Kidney (tissue), 22 donors: ENCODE measurements at places on chromosomes 11 and 22.

DNA sequence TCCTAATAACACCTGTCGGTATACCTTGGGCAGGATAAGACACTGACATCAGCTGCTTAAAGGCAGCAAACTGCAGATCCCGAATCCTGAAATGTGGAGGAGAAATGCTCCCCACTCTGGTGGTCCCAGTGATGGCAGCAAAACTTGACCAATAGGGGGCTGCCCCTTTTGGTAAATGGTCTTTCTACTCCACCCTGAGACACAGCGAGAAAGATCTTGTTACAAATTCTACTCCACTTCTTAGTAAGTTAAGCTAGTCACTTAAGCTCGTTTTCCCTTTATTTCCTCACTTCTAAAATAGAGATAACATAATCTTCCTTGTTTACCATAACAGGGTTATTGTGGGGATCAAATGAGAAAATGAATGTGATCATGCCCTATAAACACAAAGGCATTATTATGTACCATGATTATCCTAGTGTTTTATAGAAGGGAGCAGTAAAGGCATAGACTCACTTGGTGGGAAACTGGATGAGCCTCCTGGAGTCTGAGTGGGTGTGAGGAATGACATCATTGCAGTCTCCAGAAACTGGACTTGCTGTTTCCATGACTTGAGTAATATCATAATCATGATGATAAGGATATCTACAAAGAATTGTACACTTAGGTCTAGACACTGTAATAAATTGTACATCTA, 50.9 kb downstream of the ENDOD1 start:
- H3K36me3 ChIP-seq = no peaks in the 10 kb centered on the region
- H3K27ac ChIP-seq = no peak overlapping the region
- no peaks in the 10 kb centered on the region for H3K27me3 ChIP-seq
- H3K4me3 ChIP-seq = no peak overlapping the region

- no peaks in the 10 kb centered on the region for H3K36me3 ChIP-seq
- DNase-seq = no peak
- no peak overlapping the region for H3K4me3 ChIP-seq
- H3K27me3 ChIP-seq = no peaks in the 10 kb centered on the region
- H3K27ac ChIP-seq = no peak overlapping the region
Measured at GRCh38 chr22:49663311-49663711, 164.4 kb downstream of the BRD1 start.

DNA sequence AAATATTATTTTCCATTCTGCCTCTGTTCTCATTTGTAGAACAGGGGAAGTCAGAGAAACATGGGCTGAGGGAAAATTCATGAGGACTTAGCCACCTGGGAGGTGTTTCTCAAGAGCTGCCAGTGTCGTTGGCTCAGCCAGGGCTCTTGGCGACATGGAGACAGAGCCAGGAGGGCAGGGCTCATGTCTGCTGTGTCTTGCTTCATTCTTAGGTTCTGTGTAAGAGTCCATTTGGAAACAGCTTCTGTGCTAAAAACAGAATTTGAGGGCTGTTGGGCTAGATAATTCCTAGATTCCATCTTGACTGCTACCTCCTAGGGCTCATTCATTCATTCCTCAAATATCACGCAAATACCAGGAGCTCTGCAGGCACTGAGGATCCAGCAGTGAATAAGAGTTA, 15.1 kb upstream of the MRGPRX2 start:
- no peak for DNase-seq
- no peaks in the 10 kb centered on the region for H3K36me3 ChIP-seq
- H3K27me3 ChIP-seq = no peaks in the 10 kb centered on the region

DNA sequence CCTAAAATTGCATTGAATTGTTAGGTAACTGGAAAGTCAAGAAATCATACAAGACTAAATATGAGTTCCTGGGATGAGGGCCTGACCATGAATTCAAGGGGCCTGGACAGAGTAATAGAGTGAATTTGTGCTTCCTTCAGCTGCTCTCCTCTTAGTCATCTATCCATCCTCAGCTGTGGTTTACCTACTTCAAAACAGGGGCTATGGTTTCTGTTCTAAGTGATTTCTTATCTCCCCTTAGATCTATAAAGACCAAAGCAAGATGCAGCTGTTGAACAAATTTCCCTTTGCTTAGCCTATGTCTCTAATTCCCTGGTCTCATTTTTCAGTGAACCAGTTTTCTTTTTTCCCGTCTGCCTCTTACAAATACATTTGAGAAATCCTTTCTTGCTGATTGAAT, 428.5 kb downstream of the FAM181B start:
- H3K4me1 ChIP-seq = no peaks in the 10 kb centered on the region
- H3K4me3 ChIP-seq = no peak overlapping the region
- H3K27me3 ChIP-seq = no peaks in the 10 kb centered on the region
- no peak overlapping the region for H3K27ac ChIP-seq
- DNase-seq = no peak
- no peaks in the 10 kb centered on the region for H3K36me3 ChIP-seq

DNA sequence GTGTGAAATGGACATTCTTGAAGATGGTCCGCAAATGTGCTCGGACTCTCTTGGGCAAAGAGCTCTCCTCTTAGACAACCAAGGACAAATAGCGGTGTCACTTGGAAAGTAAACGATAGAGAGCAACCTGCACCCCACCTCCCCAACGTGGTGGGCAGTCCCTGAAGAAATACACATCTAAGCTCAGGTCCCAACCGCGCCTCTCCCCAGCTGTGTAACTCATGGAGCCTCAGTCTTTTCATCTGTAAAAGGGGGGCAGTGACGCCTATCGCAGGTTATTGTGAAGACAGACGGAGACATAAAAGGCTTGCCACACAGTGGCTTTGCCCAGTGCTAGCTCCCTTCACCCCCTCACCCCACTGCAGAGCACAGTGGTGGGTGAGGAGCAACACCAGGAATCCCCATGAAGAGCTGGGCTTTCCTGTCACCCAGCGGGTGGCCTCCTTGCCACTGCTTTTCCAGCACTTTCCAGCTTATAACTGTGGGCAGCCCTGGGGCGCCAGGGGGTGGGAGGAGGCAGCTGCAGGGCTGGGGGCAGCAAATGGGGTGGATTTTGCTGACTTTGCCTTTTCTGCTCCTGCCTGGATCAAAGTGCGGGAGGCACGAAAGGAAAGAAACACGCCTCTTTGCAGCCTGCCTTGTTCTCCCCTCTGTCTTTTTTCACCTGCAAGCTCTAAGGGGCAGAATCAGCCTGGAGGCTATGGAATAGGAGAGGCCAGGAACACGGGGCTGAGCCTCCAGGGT, 73.7 kb upstream of the TSPAN18 start:
- H3K27ac ChIP-seq = no peak overlapping the region
- H3K4me3 ChIP-seq = no peak overlapping the region
- no peaks in the 10 kb centered on the region for H3K27me3 ChIP-seq
- peak; percentile 36 for DNase-seq
- H3K4me1 ChIP-seq = no peaks in the 10 kb centered on the region
- H3K36me3 ChIP-seq = no peaks in the 10 kb centered on the region

GRCh38 chr22:38397189-38398085, 57.6 kb downstream of the KCNJ4 start:
- peak; percentile 68 for DNase-seq
- H3K36me3 ChIP-seq = no peaks in the 10 kb centered on the region
- H3K27me3 ChIP-seq = no peaks in the 10 kb centered on the region
- peak overlapping the region; percentile 63 for H3K27ac ChIP-seq
- no peaks in the 10 kb centered on the region for H3K4me1 ChIP-seq

DNA sequence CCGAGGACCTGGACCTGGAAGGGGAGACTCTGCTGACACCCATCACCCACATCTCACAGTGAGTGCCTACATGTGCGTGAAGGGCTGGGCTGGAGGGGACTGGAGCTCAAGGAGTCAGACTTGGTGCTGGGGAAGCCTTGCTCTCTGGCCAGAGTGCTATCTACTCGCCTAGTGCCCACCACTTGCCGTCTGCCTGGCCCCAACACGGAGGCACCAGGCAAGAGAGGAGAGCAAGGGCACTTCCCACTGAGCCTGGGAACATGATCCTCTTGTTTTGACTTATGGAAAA, 37.8 kb downstream of the KCNQ1OT1 start:
- no peaks in the 10 kb centered on the region for H3K36me3 ChIP-seq
- H3K27ac ChIP-seq = no peak overlapping the region
- no peaks in the 10 kb centered on the region for H3K27me3 ChIP-seq
- no peaks in the 10 kb centered on the region for H3K4me1 ChIP-seq
- H3K4me3 ChIP-seq = no peak overlapping the region

GRCh38 chr11:34416088-34416487, 22.6 kb upstream of the CAT start:
- H3K4me1 ChIP-seq = peaks cover 2% of the 10 kb centered on the region
- no peaks in the 10 kb centered on the region for H3K36me3 ChIP-seq
- no peaks in the 10 kb centered on the region for H3K27me3 ChIP-seq
- no peak overlapping the region for H3K4me3 ChIP-seq

DNA sequence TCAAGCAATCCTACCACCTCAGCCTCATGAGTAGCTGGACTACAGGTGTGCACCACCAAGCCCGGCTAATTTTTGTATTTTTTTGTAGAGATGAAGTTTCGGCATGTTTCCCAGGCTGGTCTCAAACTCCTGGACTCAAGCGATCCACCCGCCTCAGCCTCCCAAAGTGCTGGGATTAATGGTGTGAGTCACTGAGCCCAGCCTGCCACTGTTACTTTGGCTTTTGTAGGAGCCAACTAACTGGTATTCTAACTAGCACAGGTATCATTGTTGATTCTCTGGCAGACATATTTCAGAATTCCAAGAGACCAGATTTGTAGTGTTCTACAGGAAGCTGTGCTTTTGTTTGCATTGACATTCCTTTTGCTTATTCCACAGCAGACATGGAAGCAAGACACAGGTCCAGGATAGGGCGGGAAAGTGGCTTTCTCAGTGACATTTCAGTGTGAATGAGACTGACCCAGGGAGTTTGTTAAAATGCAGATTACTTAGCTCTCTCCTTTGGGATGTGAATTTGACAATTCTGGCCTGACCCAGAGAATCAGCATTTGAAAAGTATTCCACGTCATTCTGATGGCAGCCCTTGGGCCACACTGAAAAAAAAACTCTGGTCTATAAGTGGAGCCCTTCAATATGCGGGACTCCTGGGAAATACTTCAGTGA, 52.2 kb upstream of the PAX6 start:
- no peaks in the 10 kb centered on the region for H3K36me3 ChIP-seq
- no peaks in the 10 kb centered on the region for H3K4me1 ChIP-seq
- no peak overlapping the region for H3K27ac ChIP-seq
- no peaks in the 10 kb centered on the region for H3K27me3 ChIP-seq

DNA sequence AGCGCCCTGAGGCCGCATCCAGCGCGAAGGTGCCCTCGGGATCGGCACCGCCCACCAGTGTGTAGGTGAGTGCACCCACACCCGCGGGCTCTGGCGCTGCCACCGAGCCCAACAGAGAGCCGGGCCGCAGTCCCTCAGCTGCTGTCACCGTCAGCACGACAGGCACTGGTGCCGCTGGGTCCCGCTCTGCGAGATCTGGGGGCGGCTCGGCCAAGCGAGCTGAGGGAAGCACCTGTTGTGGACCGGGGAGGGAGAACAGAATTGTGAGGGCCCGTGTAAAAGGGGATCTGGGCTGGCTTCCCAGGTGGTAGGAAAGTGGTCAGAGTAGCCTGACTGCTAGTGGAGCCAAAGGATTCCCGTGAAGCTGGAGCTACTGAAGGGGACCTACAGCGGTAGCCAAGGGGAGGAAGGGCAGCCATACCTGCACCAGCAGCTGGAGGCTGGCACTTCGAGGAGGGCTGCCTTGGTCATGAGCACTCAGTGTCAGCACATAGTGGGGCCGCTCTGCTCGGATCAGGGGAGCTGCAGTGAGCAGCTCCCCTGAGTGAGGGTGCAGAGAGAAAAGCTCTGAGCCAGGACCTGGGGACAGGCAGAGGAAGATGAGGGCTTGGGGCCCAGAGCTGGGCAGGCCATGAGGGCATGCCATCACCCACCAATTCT, 11.5 kb upstream of the TPP1 start:
- no peaks in the 10 kb centered on the region for H3K27me3 ChIP-seq
- H3K36me3 ChIP-seq = peaks cover 3% of the 10 kb centered on the region
- H3K4me3 ChIP-seq = no peak overlapping the region
- H3K4me1 ChIP-seq = no peaks in the 10 kb centered on the region
- no peak overlapping the region for H3K27ac ChIP-seq

DNA sequence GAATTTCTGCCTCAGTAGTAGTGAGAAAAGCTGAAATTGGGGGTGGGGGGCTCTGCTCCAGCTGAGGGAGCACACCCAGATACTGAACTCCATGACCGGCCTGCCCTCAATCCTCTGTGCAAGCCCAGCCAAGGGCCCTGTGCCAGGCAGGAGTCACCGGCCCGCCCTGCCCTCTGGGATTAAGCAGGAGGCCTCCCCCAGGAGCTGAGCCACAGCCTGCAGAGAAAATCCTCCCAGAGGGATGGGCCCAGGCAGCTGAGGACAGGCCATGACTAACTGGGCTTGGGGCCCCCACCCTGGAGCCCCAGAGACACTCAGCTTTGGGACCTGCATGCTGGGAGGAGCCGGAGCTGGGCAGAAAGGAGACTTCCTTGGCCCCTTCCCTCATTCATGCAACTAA, 48.8 kb downstream of the MN1 start:
- no peak overlapping the region for H3K27ac ChIP-seq
- H3K4me1 ChIP-seq = peaks cover 2% of the 10 kb centered on the region
- H3K36me3 ChIP-seq = no peaks in the 10 kb centered on the region
- H3K27me3 ChIP-seq = no peaks in the 10 kb centered on the region

DNA sequence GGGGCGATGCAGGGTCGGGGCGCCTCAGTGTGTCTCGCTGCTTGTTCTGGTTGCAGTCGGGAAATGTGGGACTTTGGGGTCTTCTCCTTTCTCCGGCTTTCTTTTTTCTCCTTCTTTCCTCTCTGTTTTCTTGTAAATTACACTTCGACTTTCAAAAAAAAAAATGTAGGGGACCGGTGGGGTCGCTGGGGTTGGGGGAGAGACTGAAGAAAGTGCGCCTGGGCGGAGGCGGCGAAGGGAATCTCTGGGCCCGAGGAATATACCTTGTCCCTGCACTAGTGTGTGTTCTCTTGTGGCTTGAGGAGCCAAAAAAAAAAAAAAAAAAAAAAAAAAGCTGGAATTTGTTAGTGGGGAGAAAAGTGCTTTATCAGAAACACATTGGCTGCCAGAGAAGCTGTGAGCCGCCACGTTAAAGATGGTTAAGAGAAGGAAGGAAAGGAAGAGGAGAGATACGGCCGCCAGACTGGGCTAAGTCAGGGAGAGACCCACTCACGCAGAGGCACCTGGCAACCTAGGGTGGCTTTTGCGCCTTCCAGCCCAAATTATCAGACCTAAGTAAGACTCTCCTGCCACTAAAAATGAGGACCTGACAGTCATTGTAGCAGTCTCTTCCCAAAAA, 8.4 kb upstream of the FLI1 start:
- DNase-seq = no peak
- H3K4me3 ChIP-seq = no peak overlapping the region
- H3K27me3 ChIP-seq = peaks cover 35% of the 10 kb centered on the region
- H3K36me3 ChIP-seq = no peaks in the 10 kb centered on the region
- H3K27ac ChIP-seq = no peak overlapping the region

DNA sequence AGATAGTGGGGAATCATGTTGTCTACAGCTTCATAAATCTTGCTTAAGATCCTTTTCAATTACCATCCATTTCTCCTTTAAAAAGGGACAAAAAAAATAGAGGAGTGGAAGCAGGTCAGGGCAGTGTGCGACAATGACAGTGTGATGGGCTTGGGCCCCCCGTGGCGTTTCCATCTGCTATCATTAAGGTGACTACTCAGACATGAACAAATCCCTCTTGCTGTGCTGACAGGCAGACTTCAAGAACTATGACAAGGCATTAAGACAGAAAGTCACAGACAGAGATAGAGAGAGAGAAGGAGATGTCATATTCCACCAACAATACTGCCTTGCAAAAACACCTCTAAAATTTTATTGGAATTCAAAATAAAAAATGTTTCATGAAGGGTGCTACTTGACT, 263.2 kb downstream of the DCDC1 start:
- H3K27ac ChIP-seq = no peak overlapping the region
- H3K36me3 ChIP-seq = no peaks in the 10 kb centered on the region
- DNase-seq = no peak
- H3K27me3 ChIP-seq = no peaks in the 10 kb centered on the region
- H3K4me1 ChIP-seq = no peaks in the 10 kb centered on the region
